ENCODE measurements at places on chromosomes 5 and 9.

DNA sequence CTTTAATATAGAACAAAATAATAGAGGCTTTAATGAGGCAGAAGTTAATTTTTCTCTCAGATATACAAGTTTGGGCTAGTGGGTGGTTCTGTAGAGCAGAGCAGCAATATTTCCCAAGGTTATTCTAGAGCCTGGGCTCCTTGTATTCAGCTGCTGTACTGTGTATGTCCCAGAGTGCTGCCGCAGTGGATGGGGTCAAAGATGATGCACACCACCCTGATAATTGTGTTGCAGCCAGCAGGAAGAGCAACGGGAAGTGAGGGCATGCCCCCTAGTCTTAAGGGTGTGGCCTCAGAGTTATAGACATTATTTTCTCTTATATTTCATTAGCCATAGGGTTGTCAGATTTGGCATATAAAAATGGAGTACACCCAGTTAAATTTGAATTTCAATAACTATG, 23.9 kb upstream of the KIF4B start:
- DNase-seq: no peak

DNA sequence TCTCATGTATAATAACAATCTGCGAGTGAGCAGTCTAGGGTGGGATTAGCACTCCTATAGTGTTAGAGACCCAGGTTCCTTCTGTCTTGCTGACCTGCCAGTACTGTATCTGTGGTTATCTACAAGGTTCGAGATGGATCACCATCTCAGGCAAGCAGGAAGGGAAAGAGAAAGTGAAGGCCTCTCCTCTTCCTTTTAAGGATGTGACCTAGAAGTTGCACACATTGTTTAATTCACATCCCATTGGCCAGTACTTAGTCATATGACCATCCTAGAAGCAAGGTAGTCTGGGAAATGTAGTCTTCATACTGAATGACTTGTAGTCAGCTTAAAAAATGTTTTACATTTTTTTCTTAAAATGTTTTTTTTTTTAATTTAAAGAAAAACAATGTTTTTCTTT, 168.6 kb downstream of the CARTPT start:
- no peak for DNase-seq

- no peak for DNase-seq
Observed at GRCh38 chr5:36880761-36881160, 4.2 kb downstream of the NIPBL start.

- no peak for DNase-seq
Observed at GRCh38 chr9:120536949-120537640, 42.9 kb downstream of the CDK5RAP2 start.

All from iPS DF 6.9 (cell line).